ENCODE measurements at places on chromosomes 12 and 14.

DNA sequence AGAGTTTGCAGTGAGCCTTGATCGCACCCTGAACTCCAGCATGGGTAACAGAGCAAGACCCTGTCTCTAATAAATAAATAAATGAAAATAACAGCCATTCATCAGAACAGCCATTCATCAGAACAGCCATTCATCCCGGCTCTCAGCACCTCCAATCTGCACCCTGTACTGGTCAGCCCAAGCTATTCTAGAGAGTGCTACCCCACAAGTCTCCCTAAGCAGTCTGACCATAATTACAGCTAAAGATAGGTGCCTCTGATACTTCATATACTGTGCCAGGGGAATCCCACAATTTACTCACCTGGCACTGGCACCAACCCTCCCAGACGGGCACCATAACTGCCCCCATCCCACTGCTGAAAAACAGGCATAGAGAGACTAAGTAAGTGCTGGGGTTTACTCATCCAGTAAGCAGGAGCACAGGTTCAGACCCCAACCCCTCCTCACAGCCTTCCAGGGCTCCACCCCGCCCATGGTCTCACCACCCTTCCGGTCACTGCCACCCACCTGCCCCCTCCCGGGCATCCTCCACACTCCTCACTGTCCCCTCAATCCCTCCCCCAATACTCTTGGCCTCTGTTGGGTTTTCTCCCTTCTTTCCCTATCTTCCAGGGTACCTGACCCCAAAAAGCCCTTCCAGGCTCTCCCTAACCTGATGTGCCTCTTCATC, 15.2 kb upstream of the EIF5 start:
- no peak for DNase-seq

DNA sequence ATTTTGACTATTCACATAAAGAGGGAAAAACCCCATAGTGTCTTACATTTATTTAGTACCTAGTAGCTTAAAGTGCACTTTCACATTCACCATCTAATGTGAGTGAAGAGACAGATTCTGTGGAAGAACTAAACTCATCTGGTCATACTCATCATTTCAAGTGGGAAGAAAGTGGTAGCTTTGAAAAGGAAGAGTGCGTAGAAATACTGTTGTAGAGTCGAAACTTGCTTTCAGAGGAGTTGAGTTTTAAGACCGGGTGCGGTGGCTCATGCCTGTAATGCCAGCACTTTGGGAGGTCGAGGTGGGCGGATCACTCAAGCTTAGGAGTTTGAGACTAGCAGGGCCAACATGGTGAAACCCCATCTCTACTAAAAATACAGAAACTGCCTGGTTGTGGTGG, 222.2 kb downstream of the ERC1 start:
- no peak for DNase-seq

DNA sequence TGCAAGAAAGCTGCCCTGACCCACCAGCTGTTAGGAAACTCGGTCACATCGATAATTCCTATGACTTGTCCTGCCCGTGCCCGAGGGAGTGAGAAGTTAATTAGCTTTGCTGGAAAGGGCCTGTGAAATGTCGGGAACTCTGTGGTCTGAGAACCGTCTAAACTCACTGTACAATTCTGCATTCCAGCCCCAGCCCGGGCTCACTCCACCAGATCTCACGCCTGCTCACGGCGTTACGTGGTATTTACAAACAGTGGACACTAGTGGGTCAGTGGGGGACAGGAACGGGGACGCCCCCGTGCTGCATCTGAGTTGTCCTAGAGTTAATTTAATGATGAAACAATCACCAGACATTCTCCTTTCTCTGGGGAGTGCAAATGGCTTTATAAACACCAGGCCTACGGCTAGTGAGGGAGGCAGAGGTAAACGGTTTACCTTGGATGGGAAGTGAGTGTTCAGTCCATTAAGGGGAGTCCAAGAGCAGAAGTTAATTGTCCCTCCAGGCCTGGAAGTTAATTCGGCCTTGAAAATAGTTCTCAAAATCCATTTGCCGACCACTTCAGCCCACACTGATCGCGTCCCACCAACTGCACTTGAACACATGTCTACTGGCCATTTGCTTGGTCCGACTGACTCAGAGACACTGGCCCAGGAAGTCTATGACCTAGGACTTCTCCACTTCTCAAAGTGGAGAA, 93.5 kb upstream of the MED13L start:
- no peak for DNase-seq

- no peak for DNase-seq
Observed at GRCh38 chr14:35993684-35993960, 167.5 kb downstream of the BRMS1L start.

- DNase-seq = no peak
Observed at GRCh38 chr12:103422746-103423515, 72.8 kb downstream of the C12orf42 start.

GRCh38 chr14:87748558-87748957, 244.4 kb downstream of the GALC start:
- no peak for DNase-seq

- no peak for DNase-seq
Observed at GRCh38 chr12:39931231-39931630, 174.7 kb downstream of the SLC2A13 start.

DNA sequence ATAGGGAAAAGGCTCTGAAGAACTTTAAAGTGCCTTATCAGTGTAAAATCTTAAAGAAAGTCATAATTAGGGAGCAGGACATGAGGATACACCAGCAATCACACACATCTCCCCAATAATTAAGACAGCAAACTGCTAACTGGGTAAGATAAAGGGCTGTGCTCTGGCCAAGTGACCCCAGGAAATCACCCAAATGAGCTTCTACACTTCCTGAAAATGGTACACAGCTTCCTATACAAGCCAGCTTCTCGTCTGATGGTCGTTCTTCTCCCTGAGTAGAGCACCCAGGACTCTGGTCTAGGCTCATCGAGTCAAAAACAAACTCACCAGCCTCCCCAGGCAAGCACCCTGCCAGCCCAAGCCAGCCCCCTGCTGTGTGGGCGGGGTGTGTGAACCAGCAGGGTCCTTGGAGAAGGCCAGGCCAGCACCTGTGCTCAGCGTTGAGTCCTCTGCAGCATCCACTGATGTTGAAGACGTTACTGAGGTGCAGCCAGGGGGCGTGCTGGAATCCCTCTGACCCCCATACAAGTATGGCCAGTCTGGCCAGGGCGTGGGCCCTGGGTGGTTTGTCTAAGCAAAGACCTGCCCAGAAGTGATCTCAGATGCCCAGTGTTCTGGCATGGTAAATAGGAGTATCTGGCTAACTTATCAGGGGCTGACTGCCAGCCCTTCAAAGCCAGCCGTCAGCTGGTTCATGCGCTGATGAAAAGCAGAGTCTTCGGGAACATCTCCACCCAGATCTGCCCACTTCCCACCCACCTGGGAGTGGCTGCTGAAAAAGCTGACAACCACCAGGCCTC, 41.4 kb downstream of the ACTN1 start:
- no peak for DNase-seq

- no peak for DNase-seq
Observed at GRCh38 chr12:88870000-88870737, 289.9 kb upstream of the KITLG start.

GRCh38 chr12:116319898-116320621, 42.6 kb upstream of the MED13L start:
- DNase-seq = no peak

GRCh38 chr14:70084226-70084625, 104.5 kb downstream of the SLC8A3 start:
- no peak for DNase-seq

DNA sequence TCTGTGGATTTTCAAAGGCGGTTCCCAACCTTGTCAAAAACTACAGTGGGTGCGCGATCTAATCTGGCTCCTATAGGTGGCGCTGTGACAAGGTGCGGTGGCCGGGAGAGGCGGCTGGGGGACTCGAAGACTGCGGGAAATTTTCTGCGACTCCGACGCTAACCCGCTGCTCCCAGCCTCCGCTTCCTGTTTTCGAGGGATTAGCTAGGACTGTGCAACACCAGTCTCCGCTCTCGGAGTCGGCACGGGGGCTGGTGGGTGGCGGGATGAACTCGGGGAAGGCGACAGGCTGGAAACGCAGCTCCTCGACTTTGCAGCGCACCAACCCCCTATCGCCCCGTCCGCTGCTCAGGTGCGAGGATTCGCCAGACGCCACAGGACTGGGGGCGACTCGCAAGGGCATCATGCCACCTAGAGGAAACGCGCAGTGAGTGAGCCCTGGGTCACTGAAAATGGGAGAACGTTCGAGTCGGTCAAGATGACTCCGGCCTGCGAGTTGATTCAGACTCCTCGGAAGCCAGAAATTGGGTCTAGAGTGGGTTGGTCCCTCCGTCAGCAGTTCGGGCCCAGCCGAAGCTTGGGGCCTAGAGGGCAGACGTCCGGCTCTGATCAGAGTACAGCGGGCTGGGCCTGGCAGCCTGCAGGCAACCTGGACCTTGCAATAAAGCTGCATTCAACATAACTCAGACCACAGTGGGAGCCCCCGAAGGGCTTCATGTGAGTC, 5.5 kb upstream of the PAX9 start:
- peak; percentile 56 for DNase-seq

- DNase-seq = no peak
Observed at GRCh38 chr14:101078892-101079221, 175.3 kb upstream of the RTL1 start.

- DNase-seq = no peak
Observed at GRCh38 chr12:65672441-65672840, 151.8 kb upstream of the HMGA2 start.

DNA sequence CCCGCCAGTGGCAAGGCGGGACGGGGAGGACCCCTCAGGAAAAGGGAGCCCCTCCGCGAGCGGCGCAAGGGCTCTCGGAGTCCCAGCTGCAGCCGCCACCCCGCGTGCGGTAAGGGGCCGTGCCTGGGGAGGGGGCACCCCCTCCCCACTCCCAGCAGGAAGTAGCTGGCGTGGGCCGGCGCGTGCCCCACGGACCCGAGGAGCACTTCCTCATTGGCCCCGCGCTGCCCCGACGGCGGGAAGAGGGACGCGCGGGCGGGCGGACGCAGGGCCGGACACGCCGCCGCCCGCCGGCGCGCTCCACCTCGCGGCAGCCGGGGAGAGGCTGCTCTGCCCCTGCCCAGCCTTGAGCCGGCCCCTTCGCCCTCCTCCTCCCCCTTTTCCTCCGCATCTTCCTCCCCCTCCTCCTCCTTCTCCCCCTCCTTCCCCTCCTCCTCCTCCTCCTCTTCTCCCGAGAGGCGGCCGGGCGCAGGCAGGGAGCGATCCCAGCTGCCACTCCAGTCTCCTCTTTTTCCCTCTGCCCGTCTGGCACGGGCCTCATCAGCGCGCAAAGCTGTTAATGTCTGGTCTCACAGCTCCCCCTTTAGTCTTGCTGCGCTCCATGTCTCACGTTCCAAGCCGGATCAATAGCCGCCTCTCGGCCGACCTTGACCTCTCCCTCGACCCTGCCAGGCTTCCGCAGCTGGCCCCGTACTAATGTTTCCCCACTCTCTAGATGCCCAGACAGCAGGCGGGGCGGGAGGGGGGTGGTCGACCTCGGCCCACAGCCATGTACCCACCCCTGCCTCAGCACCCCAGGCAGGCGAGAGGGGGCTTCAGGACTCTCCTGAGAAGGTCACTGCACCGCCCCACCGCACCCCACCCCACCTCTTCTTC, 2.6 kb upstream of the BCL11B start:
- DNase-seq = peak; percentile 81

- no peak for DNase-seq
Observed at GRCh38 chr14:24259282-24260025, 3.5 kb downstream of the TGM1 start.

DNA sequence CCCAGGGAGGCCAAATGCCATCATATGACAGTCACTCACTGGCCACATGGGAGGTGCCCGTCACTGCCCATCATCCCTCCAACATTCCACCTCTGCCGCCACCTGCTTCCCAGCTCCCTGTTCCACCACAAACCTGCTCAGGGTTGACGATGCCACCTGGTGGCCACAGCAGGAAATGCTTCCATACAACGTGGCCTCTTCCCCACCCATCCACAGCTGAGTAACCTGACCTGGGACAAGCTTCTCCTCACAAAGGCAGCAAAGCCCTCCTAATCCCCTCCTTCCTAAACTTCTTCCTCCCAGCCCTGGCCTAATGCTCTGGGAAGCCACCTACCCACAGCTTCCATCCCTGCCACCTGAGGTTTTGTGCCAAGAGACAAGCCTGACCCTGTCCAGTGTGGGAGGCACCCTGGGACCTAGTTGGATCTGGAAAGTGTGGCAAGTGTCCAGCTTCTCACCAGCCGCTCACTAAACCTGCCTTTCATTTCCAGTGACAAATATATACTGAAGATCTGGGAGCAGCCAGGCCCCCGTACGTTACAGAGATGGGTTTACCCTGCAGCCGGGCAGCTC, 4.3 kb downstream of the DEGS2 start:
- DNase-seq = peak; percentile 60

DNA sequence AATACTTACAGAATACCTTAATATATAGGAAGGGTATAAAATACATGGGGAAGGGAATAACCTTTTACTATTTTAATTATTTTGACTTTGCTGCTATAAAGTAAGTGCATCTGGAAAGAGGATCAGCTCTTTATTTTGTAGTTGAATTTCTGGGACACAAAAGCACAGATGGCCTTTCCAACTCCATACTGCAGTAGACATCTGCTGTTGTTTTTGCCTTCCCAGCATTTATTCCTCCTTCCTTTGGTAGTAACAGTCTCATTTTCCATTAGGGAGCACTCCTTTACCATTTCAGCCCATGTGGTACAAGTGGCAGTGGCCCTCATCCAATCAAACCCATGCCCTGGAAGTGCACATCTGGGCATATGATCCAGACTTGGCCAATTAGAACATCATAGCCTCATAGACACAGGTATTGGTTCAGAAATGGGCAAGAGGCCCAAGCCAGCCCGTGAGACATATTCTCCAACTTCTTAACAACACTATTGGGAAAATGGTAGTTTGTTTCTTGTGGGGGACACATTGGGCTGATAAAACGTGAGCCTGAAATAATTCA, 64.8 kb upstream of the YARS2 start:
- DNase-seq = no peak

DNA sequence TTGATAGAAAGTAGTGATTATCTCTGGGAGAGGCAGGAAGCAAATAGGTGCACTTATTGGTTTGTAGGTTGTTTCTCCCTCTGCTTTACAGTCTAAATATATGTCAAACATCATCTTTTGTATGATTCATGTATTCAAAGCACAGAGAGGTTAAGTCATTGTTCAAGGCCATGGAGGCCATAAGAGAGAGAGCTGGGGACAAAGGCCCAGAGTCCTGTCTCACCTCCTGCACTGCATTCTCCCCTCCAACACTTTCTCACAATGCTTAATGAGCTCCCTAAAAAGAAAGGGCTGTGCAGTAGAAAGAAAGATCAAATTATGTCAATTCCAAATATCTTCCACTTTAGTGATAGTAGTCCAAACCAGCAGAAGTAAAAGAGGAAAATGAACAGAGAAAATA, 180.4 kb upstream of the DIO3 start:
- DNase-seq = no peak

- peak; percentile 62 for DNase-seq
Observed at GRCh38 chr14:91947475-91948184, at the start of gene FBLN5. Gene FBLN5, minus strand, starts transcription at chr14:91947694. Its CDS starts 465 bp downstream, at chr14:91947229.

DNA sequence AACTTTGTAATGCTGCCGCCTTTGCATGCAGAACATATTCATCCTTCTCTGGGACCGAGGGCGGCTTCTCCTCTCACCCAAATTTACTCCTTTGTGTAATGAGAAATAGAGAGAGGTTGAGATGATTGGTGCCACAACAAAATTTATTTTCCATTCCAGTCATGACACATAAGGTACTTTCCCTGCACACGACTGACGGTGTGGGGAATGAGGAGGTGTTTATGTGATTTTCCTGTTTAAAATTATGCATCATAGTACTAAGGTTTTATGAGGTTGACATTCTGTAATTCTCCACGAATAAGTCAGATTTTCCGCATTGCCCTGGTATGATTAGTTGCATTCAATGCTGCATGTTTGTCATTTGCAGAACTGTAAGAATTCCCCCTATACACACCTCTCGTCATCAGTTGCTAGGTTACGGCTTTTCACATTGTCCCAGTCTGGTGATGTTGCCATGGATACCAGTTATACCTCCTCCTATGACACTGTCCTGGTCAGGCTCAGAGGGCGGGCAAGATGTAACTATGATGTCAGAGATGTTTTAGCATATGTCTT, 23.1 kb downstream of the BICDL1 start:
- peak; percentile 50 for DNase-seq

Data from SK-MEL-5 (cell line).